DMS53 (cell line): ENCODE measurements at places on chromosomes 5 and 9.
A peak's percentile ranks its signal among the peaks of the same experiment; 100 is the strongest.

DNA sequence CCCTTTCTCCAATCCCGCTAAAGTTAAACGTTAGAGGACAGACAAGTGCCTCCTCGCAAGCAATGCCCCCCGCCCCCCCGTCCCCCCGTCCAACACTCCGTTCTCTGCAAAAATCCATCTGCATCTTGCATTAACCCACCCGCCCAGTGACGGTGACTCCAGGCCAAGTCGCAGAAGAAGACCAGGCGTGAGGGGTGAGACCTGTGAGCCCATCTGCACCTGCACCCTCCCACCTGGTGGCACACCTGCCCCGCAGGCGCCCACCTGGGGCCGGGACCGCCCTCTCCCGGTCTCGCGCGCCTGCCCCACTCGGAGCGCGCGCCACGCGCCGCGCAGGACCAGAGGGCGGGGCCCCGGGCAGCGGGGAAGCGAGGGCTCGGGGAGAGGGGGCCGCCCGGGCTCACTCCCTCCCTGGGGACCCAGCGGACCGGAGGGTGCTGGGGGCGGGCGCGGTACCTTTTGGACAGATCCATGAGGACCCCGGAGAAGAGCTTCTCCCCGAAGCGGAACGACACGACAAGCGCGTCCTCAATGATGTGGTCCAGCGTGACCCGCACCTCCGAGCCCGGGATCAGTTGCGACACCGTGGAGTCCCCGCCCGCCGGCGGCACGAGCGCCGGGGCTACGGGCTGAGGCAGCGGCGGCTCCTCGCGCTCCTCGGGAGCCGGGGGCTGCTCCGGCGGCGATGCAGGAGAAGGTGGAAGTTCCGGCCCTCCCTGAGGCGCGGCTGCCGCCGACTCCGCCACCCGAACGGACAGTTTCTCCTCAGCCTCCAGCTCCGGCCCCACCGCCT lies 705 bp downstream of the PWWP2A start:
- DNase-seq, result peak; percentile 77

DNA sequence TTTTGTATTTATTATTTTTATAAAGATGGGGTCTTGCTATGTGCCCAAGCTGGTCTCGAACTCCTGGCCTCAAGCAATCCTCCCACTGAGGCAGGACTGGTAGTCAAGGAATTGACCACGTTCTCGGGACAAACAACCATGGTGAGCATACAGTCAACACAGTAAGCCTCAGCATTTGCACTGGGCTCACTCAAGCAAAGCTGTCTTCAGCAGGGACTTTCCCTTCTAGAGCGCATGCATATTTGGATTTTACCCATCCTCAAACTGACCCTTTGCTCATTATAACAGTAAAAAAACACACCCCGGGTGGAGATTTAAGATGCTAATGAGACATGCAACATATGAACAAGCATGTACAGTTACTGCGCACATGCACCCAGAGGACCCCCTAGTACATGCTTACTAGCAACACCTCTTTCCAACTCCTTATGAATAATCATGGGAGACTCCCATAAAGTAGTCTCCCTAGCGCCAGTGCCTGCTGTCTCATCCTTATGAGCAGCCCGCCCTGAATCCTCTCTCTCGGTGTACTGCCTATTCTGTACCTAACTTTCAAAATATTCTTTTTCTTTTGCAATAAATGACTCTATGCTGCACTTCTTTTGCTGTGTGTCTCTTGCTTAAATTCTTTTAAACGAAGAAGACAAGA lies 41.5 kb downstream of the C5orf22 start:
- DNase-seq, result no peak

DNA sequence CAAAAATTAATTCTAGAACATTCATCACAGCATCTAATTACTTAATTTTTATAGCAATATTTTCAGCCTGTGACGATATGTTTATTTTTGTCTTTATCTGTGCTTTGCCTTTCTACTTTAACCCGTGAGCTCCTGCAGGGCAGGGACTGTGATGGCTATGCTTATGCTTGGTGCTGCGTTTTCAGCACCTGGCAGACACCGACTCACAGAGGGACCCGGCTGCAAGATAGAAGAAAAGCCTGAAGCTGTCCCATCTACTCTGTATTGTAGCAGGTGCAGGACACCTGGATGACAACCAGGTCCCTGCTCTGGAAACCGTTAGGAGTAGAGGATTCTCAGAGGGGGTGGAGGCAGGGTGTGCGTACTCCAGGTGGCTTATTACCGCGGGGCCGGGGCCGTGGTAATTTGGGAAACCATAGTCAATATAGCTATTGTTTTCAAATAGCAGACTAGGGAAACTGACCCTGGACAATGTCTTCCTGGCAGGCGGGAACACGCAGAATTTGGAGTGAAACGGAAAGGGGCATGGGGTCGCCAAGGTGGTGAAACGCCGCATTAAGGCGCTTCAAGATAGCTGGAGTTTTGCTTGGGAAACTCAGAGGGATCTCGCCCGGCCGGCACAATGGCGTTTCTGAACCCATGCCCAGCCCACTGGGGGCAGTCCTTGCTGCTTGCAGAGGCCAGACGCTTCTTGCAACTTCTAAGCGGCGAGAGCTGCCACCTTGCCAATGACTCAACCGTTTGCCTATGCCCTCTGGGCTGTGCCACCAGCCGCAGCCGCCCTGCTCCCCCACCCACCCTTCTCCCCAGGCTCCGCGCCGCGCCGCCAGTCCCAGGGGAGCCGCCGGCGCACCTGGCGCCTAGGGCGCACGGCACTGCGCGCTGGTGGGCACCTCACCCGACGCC lies 140.1 kb upstream of the PALM2AKAP2 start:
- peak; percentile 71 for DNase-seq

DNA sequence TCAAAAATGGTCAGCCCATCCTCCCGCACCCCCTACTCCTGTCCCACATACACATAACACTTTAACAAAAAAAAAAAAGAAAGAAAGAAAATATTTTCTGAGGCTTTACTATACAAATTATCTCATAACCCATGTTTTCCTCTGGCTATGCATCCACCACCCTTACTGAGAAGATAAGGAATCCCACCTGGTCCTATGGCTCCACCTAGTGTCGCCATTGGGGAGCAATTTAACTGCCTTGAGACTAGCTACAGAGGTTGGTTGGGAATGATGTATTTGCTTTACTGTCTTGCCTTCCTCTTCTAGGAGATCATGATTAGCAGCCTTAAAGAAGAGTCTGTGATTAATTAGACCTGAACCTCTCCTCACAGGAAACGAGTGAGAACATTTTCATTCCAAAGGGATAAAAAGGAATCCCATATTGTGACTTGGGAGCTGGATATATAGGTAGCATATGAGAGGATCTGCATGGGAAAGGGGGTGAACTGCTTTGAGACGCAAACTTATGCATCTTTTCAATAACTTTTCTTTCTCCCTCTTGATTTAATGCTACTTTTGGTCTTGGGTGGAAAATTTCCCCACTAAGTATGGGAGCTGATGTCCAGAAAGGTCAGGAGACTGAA lies 77.7 kb upstream of the SELENOP start:
- DNase-seq, result peak; percentile 85

DNA sequence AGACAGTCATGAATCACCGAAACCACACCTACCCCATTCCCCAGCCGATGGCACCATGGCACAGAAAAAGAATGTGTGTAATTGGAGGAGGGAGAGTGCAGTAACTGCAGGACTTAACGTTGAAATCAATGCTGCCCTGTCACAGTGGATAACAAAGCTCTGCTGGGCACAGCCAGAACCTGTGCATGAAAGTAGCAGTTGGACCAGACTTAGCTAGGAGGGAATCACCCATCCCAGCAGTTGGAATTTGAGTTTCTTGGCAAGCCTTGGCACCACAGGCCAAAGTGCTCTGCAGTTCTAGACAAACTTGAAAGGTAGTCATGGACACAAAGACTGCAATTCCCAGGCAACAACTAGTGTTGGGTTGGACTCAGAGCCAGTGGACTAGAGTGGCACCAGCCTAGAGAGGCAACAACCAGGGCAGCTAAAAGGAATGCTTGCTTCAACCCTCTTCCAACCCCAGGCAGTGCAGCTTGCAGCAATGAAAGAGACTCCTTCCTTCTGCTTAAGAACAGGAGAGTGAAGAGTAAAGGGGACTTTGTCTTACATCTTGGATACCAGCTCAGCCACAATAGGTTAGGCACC lies 19.1 kb downstream of the TMEM232 start:
- no peak for DNase-seq

DNA sequence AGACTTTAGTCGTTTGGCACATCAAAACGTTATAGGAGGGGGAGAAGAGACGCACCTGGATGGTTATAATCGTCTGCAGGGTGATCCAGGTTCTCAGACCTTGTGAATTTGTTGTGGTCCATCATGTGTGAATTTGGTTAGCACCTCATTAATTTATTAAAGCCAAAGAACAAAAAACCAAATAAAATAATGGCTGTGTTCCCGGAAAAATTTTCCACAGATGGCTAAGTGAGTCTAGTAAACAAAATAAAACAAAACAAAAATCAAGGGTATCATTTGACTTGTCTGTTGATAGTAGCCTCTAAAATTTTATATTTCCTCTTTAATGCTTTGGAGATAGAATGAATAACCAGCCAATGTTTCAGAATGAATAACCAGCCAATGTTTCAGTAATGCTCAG lies 119.7 kb downstream of the ACTBL2 start:
- no peak for DNase-seq

GRCh38 chr5:151602806-151603205 lies 11.7 kb upstream of the FAT2 start:
- DNase-seq, result no peak

DNA sequence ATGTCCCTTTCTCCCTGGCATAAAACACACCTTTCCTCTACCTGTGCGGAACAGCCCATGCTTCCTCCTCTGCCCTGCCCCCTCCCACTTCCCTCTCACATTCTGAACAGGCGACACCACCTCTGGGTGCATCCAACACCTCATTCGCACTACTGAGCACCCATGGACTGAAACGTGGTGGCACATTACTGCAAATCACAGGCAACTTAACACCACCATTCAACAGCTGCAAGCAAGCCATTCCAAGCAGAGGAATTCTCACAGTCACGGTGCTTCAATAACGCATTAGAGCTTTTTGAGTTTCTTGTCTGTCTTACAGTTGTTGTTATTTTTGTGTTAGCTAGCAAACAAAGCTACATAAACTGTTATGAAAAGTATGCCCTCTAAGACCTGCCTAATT lies 298.2 kb upstream of the TAS2R1 start:
- no peak for DNase-seq

DNA sequence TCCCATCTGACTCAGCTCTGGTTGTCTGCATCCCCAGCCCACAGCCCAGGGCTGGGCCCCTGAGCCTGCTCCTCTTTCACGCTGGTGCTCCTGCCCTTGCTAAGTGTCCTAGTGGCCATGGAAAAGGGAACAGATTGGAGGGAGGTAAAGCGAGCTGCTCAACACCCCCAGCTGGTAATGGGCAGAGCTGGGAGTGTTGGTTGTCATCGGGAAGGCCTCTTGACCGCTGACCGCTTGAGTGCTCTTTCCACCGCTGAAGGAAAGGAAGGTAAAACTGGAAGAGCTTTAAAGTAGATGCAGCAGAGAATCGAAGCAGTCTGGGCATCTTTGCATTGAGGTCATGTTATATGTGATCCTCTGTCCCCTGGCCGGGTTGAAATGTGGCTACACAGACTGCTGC lies 60.2 kb downstream of the CRB2 start:
- no peak for DNase-seq

- peak; percentile 93 for DNase-seq
These were observed 474.9 kb upstream of the CDH10 start for GRCh38 chr5:25119650-25120049.

- DNase-seq, result peak; percentile 57
These were observed 59.5 kb downstream of the VAV2 start for GRCh38 chr9:133932633-133933032.

GRCh38 chr5:73106335-73106734 lies 14.0 kb upstream of the TMEM171 start:
- no peak for DNase-seq

- peak; percentile 78 for DNase-seq
These were observed 28.8 kb upstream of the NCS1 start for GRCh38 chr9:130143279-130143893.

- peak; percentile 53 for DNase-seq
These were observed 55.5 kb downstream of the MYO10 start for GRCh38 chr5:16880547-16880946.

GRCh38 chr5:125793470-125793869 lies 629.7 kb upstream of the GRAMD2B start:
- no peak for DNase-seq

- peak; percentile 82 for DNase-seq
These were observed 2.7 kb downstream of the TERT start for GRCh38 chr5:1292139-1292538.

- no peak for DNase-seq
These were observed 608.7 kb downstream of the KCTD16 start for GRCh38 chr5:144779368-144779767.

DNA sequence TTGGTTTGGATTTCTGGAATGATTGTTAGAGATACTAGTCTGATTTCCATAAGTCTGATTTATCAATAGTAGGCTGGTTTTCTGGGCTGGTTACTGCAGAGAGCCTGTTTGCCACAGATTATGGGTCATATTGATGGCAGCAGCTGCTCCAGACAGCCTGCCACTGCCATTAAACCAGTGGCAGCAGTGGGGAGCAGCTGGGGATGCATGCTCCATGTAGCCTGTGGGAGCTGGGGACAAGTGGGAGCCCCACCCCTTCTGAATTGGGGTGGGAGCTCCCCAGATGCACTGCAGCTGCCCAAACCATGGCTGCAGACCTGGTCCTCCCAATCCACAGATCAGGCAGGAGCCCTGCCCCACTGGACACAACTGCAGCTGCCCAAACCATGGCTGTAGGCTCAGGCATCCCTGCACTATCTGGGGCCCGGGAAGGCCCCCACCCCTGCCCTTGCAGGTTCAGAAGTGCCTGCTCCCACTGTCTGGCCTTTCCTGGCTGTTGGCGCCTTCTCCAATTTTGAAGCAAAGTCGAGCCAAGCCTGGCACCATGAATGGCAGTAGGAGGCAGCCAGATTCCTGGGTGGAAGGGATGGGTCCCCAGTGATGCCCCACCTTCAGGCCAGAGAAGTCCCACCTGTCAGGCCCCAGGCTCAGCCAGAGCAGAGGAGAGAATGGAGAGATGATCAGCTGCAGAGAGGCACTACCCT lies 402.9 kb upstream of the TYRP1 start:
- no peak for DNase-seq

DNA sequence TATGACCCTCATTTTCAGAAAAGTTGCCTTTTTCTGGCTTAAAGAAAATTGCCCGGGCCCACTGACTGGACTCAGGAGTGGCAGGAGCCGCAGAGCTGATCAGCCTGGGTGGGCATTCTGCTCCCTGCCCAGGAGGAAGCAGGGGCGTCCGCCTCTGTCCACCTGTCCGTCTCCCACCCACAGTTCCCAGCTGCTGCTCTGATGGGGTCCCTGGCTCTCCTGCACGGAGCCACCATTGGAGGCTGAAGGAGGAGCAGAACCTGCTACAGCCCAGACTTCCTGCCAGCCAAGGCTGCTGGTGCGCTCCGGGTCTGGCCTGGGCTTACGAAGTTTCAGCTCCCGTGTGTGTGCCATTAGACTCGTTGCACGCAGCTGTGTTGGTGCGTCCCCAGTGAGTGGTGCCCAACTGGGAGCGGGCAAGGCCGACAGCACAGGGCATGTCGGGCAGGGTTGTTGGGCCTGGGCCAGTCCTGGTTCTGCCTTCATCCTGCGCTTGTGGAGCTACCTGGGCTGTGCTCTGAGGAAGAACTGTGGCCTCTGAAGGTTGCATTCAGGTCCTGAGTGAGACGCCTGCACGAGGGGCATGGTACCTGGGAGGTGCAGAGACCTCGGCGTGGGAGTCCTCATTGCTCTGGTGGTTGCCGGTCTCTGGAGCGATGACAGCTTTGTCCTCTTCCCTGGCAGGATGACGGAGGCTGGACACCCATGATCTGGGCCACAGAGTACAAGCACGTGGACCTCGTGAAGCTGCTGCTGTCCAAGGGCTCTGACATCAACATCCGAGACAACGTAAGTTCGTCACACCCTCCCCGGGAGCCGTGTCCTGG lies 77.2 kb upstream of the CACNA1B start:
- no peak for DNase-seq

GRCh38 chr9:8252445-8252844 lies 452.9 kb upstream of the DMAC1 start:
- no peak for DNase-seq
